GM23338 (cell line): ENCODE measurements at places on chromosomes 5 and 9.

DNA sequence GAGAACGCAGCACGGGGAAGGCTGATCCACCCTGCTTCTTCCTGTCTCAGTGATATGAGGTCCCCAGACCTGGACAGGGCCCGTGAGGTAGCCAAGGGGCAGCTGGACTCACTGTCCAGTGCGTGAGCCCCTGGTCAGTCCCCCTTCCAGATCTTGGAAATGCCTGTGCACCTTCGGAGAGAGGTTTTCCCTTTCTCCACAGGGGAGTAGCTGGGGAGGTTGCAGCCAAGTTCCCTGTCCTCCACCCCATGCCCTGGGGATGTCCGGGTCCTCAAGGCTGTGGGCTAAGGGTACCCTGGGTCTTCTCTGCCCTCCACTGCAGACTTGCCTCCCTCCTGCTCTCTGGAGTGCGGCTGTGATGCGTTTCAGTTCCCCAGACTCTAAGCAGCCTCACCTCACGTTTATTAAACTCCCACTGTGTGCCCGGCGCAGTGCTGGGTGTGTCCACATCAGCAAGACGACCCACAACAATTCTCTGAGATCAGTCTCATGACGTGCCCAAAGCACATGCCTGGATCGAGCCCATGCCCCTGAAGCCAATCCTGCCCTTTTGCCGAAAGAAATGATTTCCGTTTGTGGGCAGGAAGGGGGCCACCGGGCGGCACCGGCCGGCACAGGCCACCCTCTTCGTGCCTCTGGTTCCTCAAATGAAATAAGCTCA lies 101.3 kb upstream of the PHYKPL start:
- no peak for DNase-seq

DNA sequence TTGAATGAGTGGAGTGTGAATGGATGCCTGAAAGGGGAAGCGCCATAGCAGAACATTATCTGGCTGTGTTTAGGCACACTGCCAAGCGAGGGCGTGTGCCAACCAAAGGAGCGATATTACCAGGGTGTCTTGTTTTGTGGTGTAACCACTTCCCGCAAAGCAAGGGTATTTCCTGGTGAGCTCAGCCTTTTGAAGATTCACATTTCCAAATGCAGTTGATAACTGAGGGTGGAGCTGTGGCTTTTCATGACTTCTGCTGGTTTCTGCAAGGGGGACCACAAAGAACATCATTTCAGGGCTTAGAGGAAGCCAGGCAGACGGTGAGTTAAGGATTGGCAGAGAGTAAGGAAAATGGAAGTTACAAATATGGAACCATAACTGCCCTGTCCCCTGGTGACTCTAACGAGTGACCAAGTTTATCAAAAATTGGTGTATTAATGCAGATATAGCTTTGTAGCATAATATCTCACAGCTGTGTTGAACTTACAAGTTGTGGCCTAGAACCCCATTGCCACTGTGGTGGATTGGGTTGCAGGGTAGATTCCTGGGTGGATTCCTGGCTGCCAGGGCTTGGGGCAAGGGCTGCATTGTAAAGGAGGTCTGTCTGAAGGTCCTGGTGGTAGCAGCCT lies 71.4 kb downstream of the RALGPS1 start:
- no peak for DNase-seq

GRCh38 chr5:178349625-178350353 lies 117.2 kb upstream of the PHYKPL start:
- no peak for DNase-seq

- DNase-seq, result no peak
These were observed 21.9 kb downstream of the ARRDC3 start for GRCh38 chr5:91361055-91361701.

DNA sequence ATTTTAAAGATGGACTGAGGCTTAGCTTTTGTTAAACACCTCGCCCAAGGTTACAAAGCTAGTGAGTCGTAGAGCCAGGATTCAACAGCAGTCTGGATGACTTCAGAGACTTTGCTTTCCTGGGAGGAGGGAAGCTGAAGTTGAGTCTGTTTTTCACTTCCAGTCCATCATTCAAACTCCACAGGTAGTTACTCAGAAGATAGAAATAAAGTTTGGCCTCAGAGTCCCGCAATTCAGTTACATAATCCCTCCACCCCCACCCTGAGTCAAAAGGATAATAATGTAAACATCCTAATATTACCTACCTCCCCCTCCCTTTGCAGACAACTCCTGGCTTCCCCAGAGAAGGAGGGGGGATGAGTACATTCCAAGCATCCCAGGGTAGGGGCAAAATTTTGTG lies 8.1 kb downstream of the HBEGF start:
- no peak for DNase-seq

DNA sequence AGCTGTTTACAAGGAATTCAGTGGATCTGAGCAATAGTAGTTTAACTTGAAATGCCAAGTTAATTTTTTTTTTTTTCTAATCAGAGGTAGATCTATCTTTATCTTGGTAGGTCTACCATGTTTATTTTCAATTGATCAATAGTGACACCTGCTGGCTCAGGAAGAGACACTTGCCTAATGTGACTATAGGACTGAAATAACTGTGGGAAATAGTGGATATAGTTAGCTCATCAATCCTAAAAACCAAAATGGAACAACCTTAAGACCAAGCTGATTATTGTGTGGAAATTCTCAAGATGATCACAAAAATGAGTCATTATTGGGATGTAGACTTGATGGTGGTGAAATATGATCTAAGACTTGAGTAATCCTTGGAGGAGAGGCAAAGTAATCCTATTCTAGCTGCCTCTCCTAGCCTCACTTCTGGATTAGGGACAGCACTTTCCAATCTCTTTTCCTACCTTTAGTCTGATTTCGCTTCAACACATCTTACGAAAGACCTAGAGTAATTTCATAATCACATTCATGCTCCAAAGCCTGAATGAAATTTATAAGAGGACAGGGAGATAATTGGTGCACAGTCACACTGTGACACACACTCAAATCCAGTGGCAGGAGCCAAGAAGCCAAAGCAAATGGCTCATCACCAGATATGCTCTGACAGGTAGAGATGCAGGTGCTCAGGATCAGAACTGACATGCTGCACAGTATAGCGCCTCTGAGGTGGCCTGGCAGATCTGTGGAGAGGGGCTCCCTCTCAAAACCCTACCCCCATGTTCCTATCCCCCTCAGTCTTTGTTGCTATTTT lies 156.3 kb downstream of the HMHB1 start:
- DNase-seq, result peak; percentile 72

- peak; percentile 86 for DNase-seq
These were observed 409.3 kb downstream of the AGTPBP1 start for GRCh38 chr9:85332487-85332886.

DNA sequence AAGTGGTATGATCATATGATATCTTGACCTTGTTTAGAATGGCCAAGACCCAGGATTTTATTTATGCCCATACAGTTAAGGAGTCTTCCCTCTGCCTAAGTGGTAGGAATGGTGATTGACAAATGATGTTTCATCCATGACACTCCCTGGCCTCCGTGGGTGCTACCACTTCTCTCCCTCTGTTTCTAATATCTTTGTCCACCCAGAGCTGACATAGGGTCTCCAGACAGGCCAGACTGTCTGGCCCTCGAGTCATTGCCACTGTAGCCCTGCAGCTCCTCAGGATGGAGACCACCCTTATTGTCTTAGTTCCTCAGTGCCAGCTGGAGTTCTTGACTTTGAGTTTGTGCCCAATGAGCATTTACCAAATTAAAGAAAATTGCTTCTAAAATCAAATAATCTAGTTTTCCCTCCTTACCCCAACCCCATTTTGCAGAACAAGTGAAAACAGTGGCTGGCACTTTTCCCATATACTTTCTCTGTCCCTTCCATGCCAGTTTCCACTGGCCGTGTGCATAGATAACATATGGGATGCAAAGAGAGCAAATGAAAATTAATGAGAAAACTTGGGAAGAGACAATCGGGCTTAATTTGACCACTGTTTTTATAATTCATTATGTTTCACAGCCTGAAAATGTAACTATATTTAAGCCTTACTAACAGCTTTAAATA lies 235.7 kb downstream of the NSG2 start:
- no peak for DNase-seq

- no peak for DNase-seq
These were observed 52.1 kb downstream of the NSG2 start for GRCh38 chr5:174097486-174098185.

GRCh38 chr9:129873563-129874190 lies 38.4 kb downstream of the USP20 start:
- DNase-seq, result no peak

- DNase-seq, result no peak
These were observed 809 bp downstream of the PCDHGA9 start for GRCh38 chr5:141403387-141403786.

GRCh38 chr9:125425170-125425897 lies 163.7 kb downstream of the GAPVD1 start:
- DNase-seq, result no peak

GRCh38 chr5:71503536-71503935 lies 48.1 kb downstream of the BDP1 start:
- no peak for DNase-seq

DNA sequence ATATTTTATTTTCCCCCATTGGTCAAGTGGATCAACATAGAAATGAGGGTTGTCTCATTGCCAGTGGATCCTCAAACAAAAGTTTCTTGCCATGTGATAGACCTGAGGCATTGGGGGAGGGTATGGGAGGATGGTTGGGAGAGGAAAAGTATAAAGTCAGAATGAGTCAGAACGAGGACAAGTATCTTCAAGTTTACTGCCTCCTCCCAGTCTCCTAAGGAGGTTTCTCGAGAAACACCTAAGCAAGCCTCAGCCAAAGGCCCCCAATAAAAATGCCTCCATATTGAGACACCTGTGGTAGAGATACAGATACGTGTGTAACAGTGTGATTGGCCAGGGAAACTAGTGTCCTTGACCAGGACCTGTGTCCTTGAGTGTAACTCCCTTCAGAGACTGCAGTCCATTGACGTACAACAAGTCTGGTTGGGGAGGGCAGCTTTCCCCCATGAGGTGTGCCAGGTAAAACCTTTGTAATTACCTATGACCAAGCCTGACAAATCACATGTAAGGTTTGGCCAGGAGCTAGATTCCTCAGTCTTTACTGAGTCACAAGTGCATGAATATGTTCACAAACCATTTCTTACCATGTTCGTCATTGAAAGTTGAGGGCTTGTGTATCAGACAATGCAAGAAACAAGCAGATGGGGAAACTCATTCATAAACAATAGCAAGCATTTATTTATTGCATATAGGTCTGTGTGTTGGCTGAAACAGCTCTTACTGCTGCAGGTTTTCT lies 198.6 kb upstream of the SH3GL2 start:
- DNase-seq, result no peak

DNA sequence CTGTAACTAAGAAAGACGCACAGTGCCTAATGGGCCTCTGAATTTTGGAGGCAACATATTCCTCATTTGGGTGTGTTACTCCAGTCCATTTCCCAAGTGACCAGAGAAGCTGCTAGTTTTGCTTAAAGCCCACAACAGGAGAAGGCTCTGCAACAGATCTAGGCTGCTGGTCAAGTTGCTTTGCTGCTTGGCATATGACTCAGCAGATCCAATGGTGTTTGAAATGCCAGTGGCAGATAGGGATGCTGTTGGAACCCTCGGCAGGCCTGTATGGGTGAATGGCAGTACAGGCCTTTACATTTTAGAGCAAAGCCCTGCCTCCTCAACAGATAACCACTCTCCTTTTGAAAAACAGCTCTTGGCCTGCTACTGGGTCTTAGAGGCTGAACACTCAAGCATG lies 36.2 kb upstream of the ROR2 start:
- DNase-seq, result no peak

DNA sequence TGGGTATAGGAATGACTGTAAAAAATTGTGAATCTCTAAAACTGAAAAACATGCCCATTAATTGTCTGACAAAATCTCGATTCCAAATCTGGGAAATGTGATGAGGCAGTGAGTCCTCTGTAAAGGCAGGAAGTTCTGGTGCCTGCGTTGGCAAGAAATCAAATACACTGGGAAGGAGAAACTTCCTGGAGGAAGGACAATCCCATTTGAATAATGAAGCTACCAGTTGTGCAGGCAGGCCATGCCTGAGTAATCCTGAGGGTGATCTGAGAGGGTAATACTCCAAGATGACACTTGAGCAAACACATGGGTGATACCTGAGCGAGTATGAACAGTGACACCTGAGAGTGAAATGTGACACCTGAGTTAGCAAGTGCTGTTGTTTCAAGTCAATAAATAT lies 49.7 kb downstream of the KIF24 start:
- no peak for DNase-seq
